ENCODE measurements at places on chromosomes 3 and 15. TPM values are rescaled to one million over a fixed set of nuclear protein-coding genes. Genes with fewer than 3 reads are reported as not detected.
A peak's percentile ranks its signal among the peaks of the same experiment; 100 is the strongest.

DNA sequence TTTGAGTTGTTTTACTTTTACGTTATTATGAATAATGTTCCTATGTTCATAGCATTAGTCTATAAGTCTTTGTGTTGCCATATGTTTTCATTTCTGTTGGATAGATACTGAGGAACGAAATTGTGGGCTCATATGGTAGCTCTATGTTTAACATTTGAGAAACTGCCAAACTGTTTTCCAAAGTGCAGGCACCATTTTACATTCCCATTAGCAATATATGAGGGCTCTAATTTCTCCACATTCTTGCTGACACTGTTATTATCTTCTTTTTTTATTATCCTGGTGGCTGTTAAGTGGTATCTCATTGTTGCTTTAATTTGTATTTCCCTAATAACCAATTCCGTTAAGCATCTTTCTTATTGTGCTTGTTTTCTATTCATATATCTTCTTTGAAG, 1.8 kb upstream of the PIK3R4 start:
- peak overlapping the region; percentile 62 for H3K27ac ChIP-seq
- peaks cover 10% of the 10 kb centered on the region for H3K36me3 ChIP-seq
- no peak overlapping the region for H3K4me3 ChIP-seq
- H3K27me3 ChIP-seq: no peaks in the 10 kb centered on the region

- no peak overlapping the region for H3K4me3 ChIP-seq
- DNase-seq: no peak
- H3K27ac ChIP-seq: no peak overlapping the region
These were observed 1000.4 kb downstream of the FHIT start for GRCh38 chr3:60250810-60251209.

- no peak for DNase-seq
- H3K27ac ChIP-seq: no peak overlapping the region
- no peaks in the 10 kb centered on the region for H3K27me3 ChIP-seq
- peaks cover 44% of the 10 kb centered on the region for H3K4me1 ChIP-seq
- peak overlapping the region; percentile 19 for H3K4me3 ChIP-seq
These were observed 42.3 kb upstream of the LRRFIP2 start for GRCh38 chr3:37216597-37217097.

DNA sequence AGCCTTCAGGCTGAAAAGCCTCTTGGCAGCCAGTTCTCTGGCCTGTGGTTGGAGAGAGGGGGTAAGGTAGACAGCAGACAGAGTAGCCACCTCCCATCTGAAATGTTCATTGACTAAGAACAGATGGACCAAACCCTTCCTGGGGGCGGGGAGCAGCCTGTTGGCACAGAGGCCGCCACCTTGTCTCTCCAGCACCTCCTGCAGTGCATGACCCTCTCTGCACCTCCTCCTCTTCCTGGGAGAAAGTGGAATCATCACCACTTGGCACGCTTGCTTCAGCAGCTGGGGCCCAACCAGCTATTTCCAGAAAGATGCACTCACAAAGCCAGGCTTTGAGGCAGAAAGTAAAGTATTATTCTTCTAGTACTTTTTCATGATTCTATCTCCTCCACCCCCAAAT, 313.4 kb upstream of the CHRM5 start:
- DNase-seq: no peak
- no peaks in the 10 kb centered on the region for H3K36me3 ChIP-seq
- H3K4me3 ChIP-seq: no peak overlapping the region
- H3K27ac ChIP-seq: no peak overlapping the region
- H3K27me3 ChIP-seq: no peaks in the 10 kb centered on the region

The CKMT1A gene
- total RNA-seq: not detected
